Stimulated activated CD8-positive, alpha-beta memory T cell treated with anti-CD3 and anti-CD28 coated beads, Interleukin-15, amount 100 ng/mL, for 4 hours (primary cell): ENCODE measurements at places on chromosomes 3 and 15.

DNA sequence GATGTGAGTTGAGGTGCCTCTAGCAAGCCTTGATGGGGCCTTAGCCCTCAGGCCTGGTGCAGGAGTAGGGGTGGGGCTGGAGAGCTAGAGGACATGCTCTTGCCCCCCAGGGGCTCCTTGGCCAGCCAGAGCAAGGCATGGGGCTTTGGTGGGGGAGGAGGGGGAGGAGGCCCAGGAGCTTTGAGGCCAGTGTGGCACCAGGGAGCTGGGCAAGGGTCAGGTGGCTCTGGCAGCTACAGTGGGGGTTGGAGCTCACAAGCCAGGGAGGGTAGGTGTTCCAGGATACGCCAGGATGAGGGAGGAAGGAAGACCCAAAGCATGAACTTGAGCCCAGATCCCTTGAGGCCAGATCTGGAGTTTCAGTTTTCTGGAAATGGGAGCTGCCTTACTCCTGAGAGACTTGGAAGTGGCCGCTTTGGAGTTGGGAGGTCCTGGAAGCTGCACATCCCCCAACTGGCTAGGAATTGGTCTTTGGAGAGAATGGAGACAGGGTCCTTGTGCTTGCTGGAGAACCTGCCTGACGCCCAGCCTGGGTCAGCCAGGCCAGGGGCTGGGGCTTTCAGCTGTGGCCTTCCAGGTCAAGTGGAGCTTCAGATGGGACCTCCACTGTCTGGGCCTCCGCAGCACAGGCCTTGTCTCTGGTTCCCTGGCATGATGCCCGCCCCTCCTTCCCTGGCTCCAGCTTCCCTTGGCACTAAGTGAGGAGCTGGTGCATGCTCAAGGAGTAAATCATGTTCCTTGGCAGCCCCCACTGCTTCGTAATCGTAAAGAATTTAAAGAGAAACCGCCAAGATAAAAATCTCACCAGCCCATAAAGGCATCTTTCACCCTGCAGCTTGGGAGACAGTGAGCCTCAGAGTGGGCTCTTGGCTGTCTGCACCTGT, 8.7 kb downstream of the SEMA3F start:
- DNase-seq = no peak

- no peak for DNase-seq
Observed at GRCh38 chr15:92322566-92323355, 70.9 kb upstream of the ST8SIA2 start.

GRCh38 chr3:126915015-126915414, 67.9 kb upstream of the PLXNA1 start:
- no peak for DNase-seq

- no peak for DNase-seq
Observed at GRCh38 chr3:160163229-160163878, 61.9 kb upstream of the C3orf80 start.

DNA sequence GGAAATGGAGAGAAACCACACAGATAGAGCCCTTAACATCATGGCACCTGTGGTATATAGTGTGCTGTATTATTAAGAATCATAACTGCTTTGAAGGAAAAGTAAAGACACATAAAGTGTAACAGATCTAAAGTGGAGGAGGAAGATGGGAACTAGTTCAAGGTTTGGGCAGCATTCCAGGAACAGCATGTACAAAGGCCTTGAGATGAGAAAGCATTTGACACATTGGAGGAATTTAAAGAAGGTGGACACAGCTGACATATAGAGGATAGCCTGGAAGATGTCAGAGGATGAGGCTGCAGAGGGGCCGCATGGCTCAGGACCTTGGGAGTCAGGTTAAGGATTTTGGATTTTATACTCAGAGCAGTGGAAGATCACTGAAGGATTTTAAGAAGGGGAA, 39.0 kb downstream of the LRTM1 start:
- no peak for DNase-seq

DNA sequence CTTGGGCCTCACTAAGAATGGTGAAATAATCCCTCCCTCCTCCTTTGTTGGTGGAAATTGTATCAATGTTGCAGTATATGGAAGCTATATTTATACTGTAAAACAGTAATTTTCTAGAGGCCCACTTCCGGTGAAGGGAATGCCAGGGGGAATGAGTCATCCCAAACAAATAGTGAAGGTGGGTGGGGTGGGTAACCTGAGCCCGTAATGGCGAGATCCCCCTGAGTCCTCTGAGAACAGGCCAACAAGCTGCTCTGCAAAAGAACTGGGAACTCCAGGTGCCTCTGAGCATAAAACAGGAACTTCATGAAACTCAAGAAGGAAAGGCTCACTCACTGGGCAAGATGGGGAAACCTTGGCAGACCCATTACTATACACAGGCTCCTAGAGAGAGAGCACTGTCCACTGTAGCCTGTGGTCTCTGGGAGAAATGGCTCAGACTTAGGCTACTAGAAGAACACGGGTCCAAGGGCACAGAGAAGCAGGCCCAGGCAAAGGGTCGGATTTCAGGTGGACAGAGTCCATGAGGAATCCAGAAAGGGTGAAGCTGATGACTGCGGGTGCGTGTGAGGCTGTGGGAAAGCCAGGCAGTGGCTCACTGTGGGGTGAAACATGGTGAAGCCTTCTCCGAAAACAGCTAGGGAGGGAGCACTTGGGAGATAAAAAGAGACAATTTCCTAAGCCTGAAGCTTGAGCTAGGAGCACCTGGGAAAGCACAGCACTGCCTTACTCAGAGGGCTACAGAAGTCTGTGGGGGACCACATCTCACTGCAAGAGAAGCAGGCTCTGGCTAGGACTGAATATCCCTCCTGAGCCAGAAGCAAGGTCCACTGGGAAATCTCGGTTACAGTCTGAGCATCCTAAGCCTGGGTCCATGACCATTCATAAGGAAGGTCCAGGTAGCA, 19.8 kb downstream of the LARP6 start:
- DNase-seq = no peak
